ENCODE measurements at places on chromosomes 7 and 10.
A peak's percentile ranks its signal among the peaks of the same experiment; 100 is the strongest.

- DNase-seq: no peak
These were observed 140.3 kb upstream of the EFCAB10 start for GRCh38 chr7:105721571-105722104.

- peak; percentile 57 for DNase-seq
These were observed 12.6 kb upstream of the AOAH start for GRCh38 chr7:36736899-36737211.

- DNase-seq: peak; percentile 45
These were observed 37.9 kb upstream of the RASGEF1A start for GRCh38 chr10:43304687-43305333.

- DNase-seq: no peak
These were observed 62.6 kb upstream of the C1GALT1 start for GRCh38 chr7:7119729-7120128.

DNA sequence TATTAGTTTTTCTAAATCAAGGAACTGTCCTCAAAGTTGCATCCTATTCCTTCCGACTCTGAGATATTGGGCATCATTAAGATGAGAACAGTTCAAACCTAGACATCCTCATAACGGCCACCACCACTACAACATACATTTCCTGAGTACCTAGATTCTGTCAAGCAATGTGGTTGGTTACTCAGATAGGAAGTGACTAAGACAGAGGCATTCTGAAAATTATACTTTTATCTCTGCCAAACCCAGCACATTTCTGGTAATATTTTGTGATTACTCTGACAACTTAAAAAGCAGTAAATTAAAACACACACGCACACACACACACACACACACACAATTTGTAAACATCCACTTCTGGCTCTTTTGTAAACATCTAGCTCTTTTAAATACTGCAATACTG lies 291.2 kb upstream of the MEOX2 start:
- no peak for DNase-seq

- DNase-seq: no peak
These were observed 104.2 kb downstream of the EMX2 start for GRCh38 chr10:117646718-117647117.

GRCh38 chr10:102627736-102628293 lies 16.5 kb upstream of the TRIM8 start:
- no peak for DNase-seq

DNA sequence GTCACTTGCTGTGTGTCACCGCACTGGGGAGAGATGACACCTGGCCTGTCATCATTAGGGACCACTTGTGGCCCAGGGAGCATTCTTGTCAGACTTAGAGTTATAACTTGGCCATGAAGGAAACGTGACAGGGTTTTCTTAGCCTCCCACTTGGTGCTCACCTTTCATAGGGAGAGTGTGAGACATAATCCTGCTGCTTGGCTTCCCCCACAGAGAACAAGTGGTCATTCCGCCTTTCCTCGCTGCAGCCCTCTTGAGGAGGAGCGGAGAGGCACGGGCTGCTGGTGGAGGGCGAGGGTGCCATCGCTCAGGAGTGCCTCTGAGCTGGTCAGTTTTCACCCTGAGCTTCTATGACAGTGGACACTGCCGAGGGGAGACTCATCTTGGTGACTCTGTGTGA lies 125.0 kb upstream of the GJD4 start:
- no peak for DNase-seq

DNA sequence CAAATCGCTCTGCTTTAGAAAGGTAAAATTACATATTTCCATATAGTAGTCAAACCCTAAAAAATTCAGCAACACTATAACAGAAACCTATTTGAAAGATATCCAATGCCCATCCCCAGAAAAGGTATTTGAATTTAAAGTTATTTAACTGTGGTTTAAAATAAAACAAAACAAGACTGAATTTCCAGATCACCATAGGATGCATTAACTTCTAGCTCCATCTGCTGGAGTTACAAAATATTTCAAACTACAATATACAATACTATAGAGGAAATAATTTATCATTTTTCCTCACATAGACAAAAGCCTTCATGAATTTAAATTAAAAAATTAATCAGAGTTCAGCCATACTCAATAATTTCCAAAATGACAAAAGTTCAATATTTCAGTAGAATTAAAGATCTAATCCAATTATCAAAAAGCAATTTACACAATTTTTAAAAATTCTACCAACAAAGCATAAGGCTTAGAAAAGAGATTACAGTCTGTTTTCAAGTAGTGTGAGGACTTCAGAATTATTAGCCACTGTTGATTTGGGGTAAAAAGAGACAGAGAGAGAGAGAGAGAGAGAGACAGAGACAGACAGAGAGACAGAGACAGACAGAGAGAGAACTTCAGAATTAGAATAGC lies 75.9 kb downstream of the LMBR1 start:
- peak; percentile 14 for DNase-seq

DNA sequence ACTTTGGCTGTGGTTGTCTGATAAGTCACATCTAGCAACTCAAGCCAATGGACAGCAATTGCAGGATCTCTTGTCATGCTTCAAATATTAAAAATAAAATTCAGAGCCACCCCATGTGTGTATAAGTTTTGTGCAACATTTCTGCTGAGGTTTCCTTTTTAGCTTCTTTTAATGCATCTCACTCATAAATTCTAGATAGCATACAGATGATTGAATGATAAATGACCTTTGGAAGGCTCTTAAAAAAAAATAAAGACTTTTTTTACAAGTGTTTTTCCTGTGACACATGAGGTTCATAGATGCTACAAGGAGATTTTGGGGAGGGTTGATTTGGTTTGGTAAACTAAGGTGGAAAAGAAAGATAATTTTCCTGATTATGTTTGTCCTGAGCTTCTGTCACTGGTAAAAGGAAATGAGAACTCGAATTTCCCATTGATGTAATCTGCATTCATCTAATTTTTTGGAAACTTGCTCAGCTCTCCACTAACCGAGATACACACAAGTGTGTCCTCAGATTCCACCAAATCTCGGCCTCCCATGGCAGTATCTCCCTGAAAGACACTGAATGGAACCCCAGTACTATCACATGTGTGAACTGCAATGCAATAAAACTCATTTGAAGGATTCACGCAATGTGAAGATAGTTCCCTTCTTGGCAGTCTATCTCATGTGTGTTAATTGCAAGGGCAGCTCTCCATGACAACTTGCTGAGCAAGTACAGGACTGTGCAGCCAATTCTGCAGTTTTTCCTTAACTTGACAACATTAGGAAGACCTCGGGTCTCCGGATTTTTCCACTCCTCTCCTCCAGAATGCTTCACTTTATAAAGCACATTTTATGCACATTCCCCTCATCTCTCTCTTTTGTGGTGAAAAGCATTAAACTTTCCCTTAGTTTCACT lies 185.4 kb upstream of the PFKP start:
- DNase-seq: no peak

DNA sequence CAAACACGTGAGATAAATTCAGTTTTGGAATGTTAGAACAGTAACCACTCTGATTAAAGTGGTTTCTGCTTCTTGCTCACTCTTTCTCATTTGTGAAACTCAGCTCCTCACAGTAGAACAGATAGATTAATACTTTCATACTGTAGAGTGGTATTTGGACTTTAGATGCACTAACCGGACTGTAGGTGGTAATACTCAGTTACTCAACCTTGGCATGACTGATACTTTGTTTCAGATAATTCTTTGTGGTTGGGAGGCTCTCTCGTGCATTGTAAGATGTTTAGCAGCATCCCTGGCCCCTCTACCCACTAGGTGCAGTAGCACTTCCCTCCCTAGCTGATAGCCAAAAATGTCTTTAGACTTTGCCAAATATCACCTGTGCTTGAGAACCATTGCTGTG lies 37.6 kb downstream of the MCU start:
- DNase-seq: no peak

DNA sequence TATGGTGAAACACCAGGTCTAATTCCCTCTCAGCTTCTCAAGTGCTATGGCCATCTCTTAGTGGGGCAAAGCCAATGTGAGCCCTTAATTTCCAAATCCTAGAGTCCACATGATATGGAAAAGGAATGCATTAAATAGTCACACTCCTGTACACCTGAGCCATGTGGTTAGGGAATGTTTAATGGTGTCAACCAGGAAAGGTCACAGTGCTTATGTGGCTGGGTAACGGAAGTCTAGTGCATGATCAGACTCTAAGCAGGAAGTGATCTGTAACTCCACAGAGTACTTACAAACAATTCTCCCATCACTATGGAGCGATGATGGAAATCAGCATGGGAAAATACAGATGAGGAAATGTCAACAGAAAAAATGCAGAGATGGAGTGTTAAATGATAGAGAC lies 148.8 kb downstream of the MAGI2 start:
- DNase-seq: no peak

DNA sequence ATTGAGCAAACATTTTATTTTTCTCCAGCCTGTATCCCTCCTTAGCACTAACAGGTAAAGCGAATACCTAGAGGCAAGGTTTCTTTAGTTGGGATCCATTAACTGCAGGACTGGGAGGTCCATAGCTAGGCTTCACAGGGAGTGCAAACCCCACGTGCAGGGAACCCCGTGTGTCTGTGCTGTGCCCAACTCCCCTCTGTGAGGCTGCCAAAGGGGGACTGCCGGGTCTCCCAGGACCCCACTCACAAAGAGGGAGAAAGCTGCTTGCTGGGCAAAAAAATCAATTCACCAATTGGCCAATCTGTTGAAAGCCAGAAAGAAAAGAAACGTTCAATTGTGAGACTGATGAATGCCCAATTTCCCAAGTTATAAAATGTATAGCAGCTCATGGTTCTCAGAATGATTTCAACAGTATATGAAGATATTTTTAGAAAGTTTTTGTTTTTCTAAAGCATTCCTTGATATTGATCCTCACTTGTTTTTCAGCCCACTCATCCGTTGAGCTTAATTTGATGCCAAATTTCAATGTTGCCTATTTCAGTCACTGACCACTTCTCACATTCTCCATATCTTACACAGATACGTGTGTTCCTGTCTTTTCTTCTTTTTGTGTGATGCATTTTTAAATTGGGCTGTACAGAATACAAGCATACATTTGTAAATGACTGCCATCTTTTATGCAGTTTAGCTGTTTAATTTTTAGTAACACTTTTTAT lies 202.7 kb upstream of the PRSS58 start:
- DNase-seq: no peak

GRCh38 chr10:95836610-95837355 lies 71.0 kb upstream of the CC2D2B start:
- no peak for DNase-seq

DNA sequence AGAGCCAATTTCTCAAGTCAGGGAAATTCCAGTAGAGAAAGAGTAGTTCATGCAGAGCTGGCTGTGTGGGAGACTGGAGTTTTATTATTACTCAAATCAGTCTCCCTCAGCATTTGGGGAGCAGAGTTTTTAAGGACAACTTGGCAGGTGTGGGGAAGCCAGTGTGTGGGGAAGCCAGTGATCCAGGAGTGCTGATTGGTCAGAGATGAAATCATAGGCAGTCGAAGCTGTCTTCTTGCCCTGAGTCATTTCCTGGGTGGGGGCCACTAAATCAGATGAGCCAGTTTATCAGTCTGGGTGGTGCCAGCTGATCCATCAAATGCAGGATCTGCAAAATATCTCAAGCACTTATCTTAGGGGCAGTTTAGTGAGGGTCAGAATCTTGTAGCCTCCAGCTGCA lies 194.6 kb upstream of the NRG3 start:
- no peak for DNase-seq

- no peak for DNase-seq
These were observed 5.1 kb upstream of the SLC16A12 start for GRCh38 chr10:89540420-89540949.

DNA sequence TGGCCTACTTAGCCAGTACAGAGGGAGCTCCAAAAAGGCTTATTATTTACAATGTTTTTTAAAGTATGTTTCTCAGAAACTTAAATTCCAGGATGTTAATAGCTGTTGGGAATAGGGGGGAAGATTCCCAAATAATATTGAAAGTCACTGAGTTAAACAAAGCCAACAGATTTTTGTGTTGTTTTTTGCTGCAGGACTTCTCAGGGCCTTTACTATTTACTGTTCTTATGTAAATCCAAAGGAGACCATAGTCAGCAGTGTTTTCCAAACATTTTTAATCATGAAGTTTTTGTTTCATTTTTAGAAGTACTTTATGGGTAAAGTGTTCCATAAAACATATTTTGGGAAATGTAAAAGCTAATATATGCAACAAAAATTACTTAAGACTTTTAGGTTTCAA lies 100.4 kb upstream of the GSDME start:
- DNase-seq: no peak

- no peak for DNase-seq
These were observed 9.7 kb upstream of the CALU start for GRCh38 chr7:128729494-128729893.

GRCh38 chr10:3978174-3978573 lies 193.2 kb upstream of the KLF6 start:
- no peak for DNase-seq

GRCh38 chr10:11150879-11151415 lies 133.3 kb downstream of the CELF2 start:
- DNase-seq: no peak

DNA sequence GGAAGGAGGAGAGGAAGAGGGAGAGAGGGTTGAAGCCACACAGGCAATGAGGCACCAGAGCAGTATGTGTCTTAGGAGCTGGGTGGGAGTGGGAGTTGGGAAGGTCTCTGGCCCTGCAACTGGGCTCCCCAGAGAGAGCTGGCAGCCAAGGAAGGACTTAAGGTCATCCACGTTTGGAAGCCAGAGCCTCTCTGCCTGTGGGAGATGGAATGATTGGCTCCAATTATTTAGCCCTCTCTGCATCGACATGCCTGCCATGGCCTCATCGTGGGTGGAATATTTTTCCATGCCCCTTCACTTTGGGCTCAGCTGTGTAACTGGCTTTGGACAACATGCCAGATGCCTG lies 478.5 kb downstream of the RPS24 start:
- DNase-seq: no peak

DNA sequence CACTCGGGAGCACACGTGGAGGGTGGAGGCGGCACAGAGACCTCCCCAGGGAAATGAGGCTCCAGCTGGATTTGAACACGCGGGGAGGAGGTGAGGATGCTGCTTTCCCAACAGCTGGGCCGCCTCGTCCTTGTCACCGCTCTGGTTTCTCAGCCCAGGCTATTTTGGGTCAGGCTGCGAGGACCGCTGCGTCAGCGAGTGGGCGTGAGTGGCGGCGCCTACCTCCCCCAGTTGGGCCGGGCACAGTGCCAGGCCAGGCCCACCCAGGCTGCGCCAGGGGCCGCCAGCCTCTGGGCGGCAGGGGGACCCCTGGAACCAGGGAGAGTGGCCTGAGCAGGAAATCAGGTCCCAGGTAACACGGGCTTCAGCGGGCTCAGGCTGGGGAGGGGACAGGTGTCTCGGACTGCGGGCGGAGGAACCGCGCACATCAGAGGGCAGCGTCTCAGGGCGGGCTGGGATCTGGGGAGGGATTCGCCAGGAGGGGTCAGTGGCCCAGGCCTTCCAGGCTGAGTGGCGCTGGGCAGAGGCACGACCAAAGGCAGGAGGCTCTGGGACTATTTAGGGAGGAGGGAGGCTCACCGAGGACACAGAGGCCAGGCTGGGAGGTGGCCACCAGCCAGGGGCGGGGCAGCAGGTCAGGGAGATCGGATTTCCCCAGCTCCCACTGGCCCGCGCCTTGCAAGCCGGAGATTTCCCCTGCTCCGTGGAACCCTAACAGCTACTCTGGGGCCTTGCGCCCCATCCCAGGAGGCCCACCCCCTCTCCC lies 125.2 kb upstream of the RET start:
- no peak for DNase-seq

- DNase-seq: no peak
These were observed 78.9 kb downstream of the CACNB2 start for GRCh38 chr10:18219146-18219545.

All from RPMI8226 (cell line).